ENCODE measurements at places on chromosomes 12 and 14. TPM values are rescaled to one million over a fixed set of nuclear protein-coding genes. Genes with fewer than 3 reads are reported as not detected.

ARHGEF25 gene
- not detected for polyA plus RNA-seq

HNF1A gene
- polyA plus RNA-seq, result not detected

EML1 gene
- not detected for polyA plus RNA-seq

TOMM20L gene
- not detected for polyA plus RNA-seq

RAB15 gene
- 3.9 TPM for polyA plus RNA-seq

ATP23 gene
- polyA plus RNA-seq, result 19.4 TPM

NKX2-1 gene
- not detected for polyA plus RNA-seq

ARHGAP9 gene
- polyA plus RNA-seq, result 136 TPM

TMEM179 gene
- not detected for polyA plus RNA-seq

HOXC6 gene
- polyA plus RNA-seq, result not detected

TAS2R50 gene
- polyA plus RNA-seq, result not detected

LUM gene
- polyA plus RNA-seq, result not detected

CYP46A1 gene
- not detected for polyA plus RNA-seq

TOGARAM1 gene
- polyA plus RNA-seq, result 10.0 TPM

MGST1 gene
- not detected for polyA plus RNA-seq

PMCH gene
- polyA plus RNA-seq, result not detected

LYZ gene
- polyA plus RNA-seq, result 17.3 TPM

SLC10A1 gene
- polyA plus RNA-seq, result not detected

PGF gene
- polyA plus RNA-seq, result not detected

CCDC88C gene
- polyA plus RNA-seq, result 41.9 TPM
